IgD-negative memory B cell (primary cell): ENCODE measurements at places on chromosomes 2 and 18. TPM values are rescaled to one million over a fixed set of nuclear protein-coding genes. Genes with fewer than 3 reads are reported as not detected.

The COL4A4 gene
- polyA plus RNA-seq = 20.8 TPM

The CRYGC gene
- polyA plus RNA-seq = not detected

The ZNF521 gene
- polyA plus RNA-seq = not detected

The CYS1 gene
- not detected for polyA plus RNA-seq

The C2orf78 gene
- polyA plus RNA-seq = not detected

The COL3A1 gene
- not detected for polyA plus RNA-seq

The BOK gene
- polyA plus RNA-seq = 0.08 TPM

The FANCL gene
- 14.2 TPM for polyA plus RNA-seq
